ENCODE measurements at places on chromosomes 12 and 14.

- DNase-seq, result no peak
These were observed 63.4 kb upstream of the STXBP6 start for GRCh38 chr14:25113394-25113793.

DNA sequence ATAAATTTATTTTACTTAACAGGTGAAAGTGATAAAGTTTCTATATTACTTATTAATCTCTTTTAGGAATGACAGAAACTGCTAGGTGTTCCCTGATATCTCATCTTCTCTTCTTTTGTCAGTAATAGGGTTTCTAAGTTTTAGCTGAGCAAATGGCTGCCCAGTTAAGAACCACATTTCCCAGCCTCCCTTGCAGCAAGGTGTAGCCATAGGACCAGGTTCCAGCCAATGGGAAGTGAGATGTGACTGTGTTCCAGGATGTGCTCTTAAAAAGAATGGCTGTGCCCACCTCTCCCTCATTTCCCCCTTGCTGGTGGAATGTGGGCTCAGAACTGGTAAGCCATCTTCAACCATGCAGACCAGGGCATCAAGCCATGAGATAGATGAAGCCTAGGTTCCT, 165.6 kb downstream of the HELB start:
- DNase-seq, result no peak

- no peak for DNase-seq
These were observed 19.1 kb downstream of the BCL7A start for GRCh38 chr12:122040579-122041386.

GRCh38 chr12:123707466-123707865, 4.7 kb upstream of the ATP6V0A2 start:
- no peak for DNase-seq

DNA sequence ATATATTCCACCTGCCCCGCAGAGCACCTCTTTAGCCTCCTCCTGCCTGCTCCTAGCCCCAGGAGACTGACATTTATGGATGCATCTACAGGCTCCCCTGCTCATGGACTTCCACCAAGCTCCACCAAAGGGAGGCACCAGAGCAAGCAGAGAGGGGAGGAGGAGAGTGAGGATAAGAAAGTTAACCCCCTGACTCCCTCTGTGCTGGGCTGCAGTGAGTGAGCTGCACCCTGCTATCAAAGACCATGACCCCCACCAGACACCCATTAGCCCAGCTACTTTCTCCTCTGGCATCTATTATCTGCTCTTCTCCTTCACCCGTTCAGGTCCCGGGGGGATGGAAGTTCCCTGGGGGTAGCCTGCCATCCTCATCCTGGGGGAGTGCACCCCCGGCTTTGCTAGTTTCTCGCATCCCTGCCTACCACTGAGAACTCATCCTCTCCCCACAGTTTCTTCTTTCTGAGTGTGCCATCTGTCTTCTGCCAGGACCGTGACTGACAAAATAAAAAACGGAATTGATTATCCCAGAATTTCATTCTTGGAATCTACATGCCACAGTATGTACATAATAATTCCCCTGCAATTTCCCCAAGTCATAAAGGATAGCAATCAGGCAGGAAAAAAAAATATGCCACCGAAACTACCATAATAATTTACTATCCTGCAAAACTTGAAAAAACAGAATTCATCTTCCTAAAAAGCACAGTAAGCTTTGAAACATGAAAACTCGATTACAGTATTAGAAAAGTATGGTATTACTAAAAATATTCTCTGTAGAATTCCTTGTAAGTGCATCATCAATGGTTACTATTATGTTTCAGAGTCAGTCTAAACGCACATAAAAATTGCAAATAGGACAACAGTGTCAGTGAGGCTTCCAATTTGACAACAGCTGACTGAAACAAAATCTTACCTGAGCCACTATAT, 45.2 kb downstream of the FOXN3 start:
- no peak for DNase-seq

DNA sequence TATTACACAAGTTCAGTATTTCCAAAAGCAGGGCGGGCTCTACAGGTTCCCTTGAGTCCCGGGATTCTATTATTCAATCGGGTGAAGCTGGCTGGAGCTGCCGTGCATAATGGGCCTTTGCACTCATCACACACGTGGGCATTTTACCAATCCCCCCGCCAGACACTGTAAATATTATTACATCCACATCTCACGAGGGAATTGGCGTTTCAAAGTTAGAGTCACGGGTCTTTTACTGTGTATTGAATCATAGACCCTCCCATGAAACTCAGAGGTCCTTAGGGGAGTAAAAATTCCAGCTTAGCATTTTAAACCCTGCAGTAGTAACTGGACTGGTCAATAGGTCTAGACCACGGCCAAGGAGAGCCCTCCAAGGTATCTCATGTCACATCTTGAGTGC, 70.3 kb downstream of the MAP1LC3B2 start:
- DNase-seq, result no peak

DNA sequence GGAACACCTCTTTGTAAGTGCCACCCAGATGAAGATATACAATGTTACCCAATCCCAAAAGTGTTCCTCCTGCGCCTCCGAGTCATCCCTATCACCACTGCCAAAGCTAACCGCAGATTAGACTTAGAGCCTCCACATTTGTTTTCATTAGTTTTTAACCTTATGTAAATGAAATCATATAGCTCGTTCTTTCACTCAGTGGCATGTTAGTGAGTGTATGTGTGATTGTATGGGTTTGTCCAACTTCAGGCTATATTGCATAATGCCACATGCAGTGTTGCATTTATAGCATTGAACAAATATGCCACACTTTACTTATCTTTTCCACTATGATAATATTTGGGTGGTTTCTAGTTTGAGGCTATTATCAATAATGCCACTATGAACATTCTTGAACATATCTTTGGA, 18.0 kb downstream of the MAP1LC3B2 start:
- no peak for DNase-seq

- DNase-seq, result no peak
These were observed 165.4 kb upstream of the PLEKHG7 start for GRCh38 chr12:92537290-92537960.

Data from activated T-helper 1 cell treated with anti-CD3 and anti-CD28 coated beads, Interleukin-2, amount 50 U/mL, for 16 hours (primary cell).